ENCODE measurements at places on chromosomes 16 and 17. TPM values are rescaled to one million over a fixed set of nuclear protein-coding genes. Genes with fewer than 3 reads are reported as not detected.

Gene KRT33B
- total RNA-seq, result not detected

Gene SEC14L1
- total RNA-seq, result 79.6 TPM

DNA sequence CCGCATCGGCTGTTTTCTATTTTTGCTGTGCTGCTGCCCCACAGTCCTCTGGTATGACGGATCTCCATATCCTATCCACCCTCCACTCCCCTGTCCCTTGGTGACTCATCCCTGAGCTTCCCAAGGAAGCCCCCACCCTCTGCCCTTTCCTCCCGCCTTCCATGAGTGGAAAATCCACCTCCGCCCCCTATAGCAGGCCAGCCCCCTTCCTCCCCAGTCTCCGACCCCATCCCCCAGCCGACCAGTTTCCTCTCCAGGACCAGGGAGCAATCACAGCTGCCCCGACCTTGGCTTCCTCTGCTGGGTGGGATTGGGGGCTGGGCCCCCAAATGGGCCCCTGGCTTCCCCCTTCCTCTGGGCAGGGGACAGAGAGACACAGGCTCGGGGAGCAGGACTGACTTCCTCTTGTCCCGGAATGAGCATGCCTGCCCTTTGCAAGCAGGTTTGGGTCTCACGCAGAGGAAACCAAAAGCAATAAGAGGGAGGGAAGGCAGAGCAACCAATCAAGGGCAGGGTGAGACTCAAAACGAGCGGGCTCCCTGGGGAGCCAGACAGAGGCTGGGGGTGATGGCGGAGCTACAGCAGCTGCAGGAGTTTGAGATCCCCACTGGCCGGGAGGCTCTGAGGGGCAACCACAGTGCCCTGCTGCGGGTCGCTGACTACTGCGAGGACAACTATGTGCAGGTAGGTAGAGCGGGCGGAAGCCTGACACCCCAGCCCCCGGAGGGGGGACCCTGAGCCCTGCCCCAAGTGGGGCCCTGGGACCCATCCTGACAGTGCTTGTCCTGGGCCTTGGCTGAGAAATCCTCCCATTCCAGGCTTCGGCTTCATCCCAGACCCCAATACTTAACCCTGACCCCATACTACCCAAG is at the start of the genes ABI3 and GNGT2:
Gene ABI3 (plus strand): TSS at position 550 of the 872 bp plus-strand sequence. CDS start 18 bp downstream, at position 568.
Gene GNGT2 (minus strand): TSS at position 417 of the 872 bp plus-strand sequence. CDS start 3,152 bp downstream, outside the sequence.
- DNase-seq, result peak; percentile 64
- peaks cover 64% of the 10 kb centered on the region for H3K4me1 ChIP-seq
- H3K27ac ChIP-seq, result peak within 1 kb of the TSS; percentile 87

DNA sequence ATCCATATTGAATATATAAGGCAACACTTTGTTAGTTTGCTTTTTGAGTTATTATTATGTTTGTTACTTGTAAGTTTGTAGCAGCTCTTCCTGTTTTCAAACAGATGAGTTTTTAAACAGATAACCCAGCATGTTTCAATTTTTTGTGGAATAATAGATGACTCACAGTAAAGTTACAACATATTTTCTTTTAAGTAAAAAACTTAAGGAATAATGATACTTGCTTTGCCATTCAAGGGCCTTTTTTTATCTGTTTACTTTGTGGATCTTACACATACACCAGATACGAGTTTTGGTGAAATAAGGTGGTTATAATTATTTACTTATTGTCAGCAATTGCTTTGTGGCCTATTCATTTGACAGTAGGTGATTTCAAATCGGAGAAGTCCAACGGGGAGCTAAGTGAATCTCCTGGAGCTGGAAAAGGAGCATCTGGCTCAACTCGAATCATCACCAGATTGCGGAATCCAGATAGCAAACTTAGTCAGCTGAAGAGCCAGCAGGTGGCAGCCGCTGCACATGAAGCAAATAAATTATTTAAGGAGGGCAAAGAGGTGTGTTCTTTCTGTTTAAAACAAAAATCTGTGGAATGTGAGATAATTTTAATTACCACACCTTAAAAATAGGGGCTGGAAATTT is 66.3 kb downstream of the BPTF start:
- no peak overlapping the region for H3K27ac ChIP-seq
- H3K4me3 ChIP-seq, result no peak overlapping the region
- H3K27me3 ChIP-seq, result no peaks in the 10 kb centered on the region
- H3K36me3 ChIP-seq, result peaks cover 64% of the 10 kb centered on the region
- peaks cover 13% of the 10 kb centered on the region for H3K4me1 ChIP-seq
- no peak for DNase-seq

DNA sequence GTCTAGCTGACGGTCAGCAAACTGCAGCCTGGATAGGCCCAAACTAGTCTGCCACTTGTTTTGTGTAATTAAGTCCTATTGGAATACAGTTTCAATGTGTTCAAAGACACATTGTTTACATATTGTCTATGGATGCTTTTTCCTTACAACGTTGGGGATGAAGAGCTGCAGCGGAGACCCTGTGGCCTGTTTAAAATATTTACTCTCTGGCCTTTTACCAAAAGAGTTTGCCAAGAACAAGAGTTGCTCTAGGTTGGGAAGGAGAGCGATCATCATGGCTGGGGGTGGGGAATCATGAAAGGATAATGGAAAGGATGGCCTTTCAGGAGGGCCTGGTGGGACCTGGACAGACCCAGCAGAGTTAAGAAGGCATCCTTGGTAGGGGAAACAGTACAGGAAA is 274.9 kb upstream of the ZFHX3 start:
- H3K36me3 ChIP-seq, result no peaks in the 10 kb centered on the region
- no peaks in the 10 kb centered on the region for H3K4me1 ChIP-seq
- DNase-seq, result no peak

DNA sequence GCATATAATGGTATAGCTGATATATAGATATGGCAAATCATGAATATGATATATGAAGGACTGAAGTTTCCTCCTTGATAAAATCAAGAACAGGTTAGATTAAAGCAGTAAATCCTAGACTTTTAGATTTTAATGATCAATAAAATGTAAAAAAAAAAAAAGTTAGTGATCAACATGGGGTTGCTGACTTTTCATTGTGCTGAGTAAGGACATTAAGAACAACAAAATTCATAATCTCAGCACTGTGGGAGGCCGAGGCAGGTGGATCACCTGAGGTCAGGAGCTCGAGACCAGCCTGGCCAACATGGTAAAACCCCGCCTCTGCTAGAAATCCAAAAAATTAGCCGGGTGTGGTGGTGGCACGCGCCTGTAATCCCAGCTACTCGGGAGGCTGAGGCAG is 10.4 kb upstream of the CHD3 start:
- peaks cover 13% of the 10 kb centered on the region for H3K36me3 ChIP-seq
- H3K4me3 ChIP-seq, result no peak overlapping the region
- no peak for DNase-seq
- no peak overlapping the region for H3K27ac ChIP-seq
- H3K4me1 ChIP-seq, result peaks cover 8% of the 10 kb centered on the region
- no peaks in the 10 kb centered on the region for H3K27me3 ChIP-seq
